Activated T-helper 2 cell treated with anti-CD3 and anti-CD28 coated beads, Interferon-gamma antibody, Interleukin-2, Interleukin-4, amounts not matched to agents 10 μg/mL and 5 μg/mL and 100 μg/mL, durations not matched to agents 14 hours and 24 hours and 36 hours (primary cell): ENCODE measurements at places on chromosomes 11 and 22. TPM values are rescaled to one million over a fixed set of nuclear protein-coding genes. Genes with fewer than 3 reads are reported as not detected.
A peak's percentile ranks its signal among the peaks of the same experiment; 100 is the strongest.

GRCh38 chr11:30710221-30710620 is 124.1 kb upstream of the MPPED2 start:
- DNase-seq = no peak

- no peak for DNase-seq
Measured at GRCh38 chr22:41831383-41831782, 1.5 kb upstream of the SREBF2 start.

GRCh38 chr22:33083212-33083611 is 25.0 kb upstream of the SYN3 start:
- no peak for DNase-seq

- no peak for DNase-seq
Measured at GRCh38 chr11:121206810-121207209, 85.8 kb upstream of the SC5D start.

DNA sequence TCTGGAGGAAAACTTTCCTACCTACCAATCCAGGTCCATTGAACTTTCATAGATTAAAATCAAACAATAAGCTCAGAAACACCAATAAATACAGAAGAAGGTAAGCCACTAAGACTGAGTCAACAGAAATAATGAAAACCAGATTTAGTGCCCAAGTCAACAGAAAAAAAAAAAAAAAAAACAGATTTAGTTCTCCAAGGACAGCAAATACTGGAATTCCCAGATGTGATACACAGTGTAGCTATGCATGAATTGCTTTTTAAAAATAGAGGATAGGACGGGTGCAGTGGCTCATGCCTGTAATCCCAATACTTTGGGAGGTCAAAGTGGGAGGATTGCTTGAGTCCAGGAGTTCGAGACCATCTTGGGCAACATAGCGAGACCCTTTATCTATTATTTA is 15.7 kb downstream of the DMC1 start:
- no peak for DNase-seq

GRCh38 chr22:37559901-37560607 is at the start of gene CDC42EP1:
Gene CDC42EP1 (plus strand): TSS chr22:37560480. CDS start chr22:37566350, 5,870 bp downstream.
- no peak for DNase-seq

DNA sequence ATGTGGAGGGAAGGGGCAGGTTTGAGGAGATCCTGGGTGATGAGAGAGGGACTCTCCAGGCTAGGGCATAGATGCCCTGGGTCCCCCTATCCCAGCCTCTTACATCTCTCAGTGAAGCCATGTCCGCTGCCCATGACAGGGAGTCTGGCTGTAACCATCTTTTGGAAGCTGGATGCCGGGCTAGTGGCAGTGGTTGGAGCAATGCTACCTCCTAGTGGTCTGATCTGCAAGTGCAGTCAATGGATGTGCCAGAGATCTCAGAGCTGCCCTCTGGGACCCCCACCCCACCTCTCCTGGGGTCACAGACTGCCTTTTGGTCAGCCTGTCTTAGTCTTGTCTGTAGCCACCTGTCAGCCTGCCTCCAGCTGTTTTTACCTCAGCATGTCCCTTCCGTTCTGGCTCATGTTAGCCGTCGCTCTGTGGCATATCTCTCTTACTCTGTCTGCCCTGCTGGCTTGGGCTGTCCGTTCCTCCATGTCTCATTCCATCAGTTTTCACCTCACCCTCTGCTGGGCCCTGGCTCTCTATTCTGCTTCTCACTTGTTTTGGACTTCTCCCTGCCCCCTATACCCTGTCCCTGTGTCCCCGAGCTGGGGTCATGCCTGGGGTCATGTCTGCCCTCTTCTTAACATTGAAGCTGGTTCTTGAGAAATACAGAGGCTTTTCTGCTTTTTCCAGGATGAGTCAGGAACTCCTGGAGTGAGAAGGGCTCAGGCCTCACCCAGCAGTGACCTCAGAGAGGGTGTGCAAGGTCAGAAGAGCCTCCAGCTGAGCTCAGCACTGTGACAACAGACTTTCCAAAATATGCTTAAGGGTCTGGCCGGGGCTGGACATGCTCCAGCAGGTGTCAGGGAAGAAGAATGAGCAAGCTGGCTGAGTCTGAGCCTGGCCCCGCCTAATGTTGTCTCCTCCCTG is 52.0 kb upstream of the THY1 start:
- DNase-seq = peak; percentile 27

DNA sequence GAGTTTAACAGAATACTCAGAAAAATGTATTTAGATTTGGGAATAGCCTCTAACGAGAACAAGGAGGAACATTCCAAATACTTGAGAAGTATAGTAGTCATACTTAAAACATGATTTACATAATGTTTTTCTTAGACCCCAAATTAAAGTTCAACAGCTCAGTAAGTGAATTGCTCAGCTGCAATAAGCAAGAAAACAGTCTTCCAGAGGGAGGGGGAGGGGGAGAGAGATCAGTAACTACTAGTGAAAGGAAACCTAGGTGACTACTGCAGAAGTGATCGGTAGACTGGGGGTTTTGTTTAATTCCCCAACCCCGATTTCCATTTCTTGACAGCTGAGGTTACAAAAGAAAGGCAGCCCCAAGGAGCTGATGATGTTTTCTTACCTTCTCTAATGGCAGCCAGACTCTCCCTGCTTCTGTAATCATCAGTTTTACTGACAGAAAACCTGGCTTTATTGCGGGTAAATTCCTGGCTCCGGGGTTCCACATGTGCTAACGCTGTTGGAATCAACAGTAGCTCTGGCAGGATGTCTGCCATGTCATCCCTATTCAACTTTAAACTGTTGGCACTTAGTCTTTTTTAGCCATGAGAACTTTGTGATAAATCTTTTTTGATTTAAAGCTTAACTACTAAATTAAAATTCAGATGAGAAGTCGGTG is 82.4 kb upstream of the BIRC3 start:
- DNase-seq = no peak

- DNase-seq = no peak
Measured at GRCh38 chr11:13364388-13364787, 86.8 kb downstream of the BMAL1 start.

DNA sequence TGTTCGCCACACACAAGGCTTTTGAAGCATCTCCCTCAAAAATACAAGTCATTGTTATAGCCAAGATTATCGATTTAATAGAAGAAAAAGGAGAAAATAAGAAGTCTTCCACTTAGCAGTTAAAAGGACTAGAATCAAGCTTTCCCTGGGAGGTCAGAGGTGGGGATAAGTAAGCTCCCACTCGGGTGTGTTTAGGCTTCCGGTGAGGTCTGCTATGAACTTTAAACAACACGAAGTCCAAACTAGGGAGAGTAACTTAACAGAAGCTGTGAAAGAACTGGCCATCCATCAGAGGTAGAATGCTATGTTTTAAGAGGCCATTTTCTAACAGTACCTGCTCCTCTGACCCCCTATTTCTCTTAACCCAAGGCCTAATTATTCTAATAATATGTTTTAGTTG is 91.4 kb upstream of the APOA1 start:
- DNase-seq = no peak

DNA sequence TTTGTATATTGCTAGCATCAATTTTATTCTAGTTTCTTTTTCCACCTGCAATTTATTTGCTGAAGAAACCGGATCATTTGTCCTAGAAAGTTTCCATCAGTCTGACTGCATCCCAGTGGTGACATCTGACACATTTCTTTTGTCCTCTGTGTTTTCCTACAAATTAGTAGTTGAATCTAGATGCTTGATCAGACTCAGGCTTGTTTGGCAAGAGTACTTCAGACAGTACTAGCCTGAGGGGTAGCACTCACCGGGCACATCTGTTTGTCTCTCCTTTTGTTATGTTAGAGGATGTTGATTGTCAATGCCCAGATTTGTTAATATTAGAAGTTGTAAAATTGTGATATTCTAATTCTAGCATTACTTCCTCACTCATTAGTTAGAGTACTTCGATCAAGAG is 204.8 kb downstream of the SWAP70 start:
- no peak for DNase-seq

GRCh38 chr22:43345761-43346301 is 2.7 kb upstream of the SCUBE1 start:
- no peak for DNase-seq

GRCh38 chr11:57815476-57815875 is 53.9 kb downstream of the CTNND1 start:
- DNase-seq = no peak

DNA sequence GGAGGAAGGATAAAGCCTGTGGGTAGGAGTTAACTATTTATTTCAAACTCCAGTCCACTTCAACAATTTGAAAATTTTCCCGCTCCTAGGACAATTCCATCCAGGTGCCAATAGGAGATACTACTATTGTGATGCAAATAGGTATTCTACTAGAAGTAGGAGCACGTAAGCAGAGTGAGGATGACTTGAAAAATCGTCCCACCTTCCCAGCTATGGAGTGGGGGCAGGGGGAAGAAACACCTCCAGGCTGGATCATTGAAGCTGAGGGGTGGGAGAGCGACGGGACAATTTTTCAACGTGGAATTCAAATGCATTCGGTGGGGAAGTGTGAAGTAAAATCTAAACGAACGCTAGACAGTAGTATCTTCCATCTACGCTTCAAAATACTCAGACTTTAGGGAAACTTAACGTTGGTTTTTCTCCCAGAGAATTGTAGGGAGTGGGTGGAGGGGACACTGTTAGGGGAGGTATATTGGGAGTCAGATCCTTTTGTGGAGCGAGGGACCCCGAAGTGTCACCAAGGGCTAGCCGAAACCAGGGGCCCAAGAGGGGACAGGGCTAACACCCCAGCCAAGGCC is 523 bp upstream of the ARHGAP42 start:
- DNase-seq = no peak

Gene ZC3H12C
- total RNA-seq = 16.7 and 17.5 TPM in 2 replicates

Gene KRTAP5-9
- total RNA-seq = not detected in 2 replicates

Gene ZPR1
- total RNA-seq = 84.1 and 84.7 TPM in 2 replicates

Gene PLEKHA7
- 50.2 and 51.3 TPM in 2 replicates for total RNA-seq

Gene SCN3B
- not detected in 2 replicates for total RNA-seq

Gene ARAP1
- 95.2 and 96.2 TPM in 2 replicates for total RNA-seq

Gene POU2AF2
- not detected in 2 replicates for total RNA-seq

Gene CD6
- 308 and 327 TPM in 2 replicates for total RNA-seq

Gene TBX1
- 0.09 and 0.32 TPM in 2 replicates for total RNA-seq

Gene SAA4
- not detected in 2 replicates for total RNA-seq

Gene IGLL1
- total RNA-seq = 0.21 TPM in 1 of 2 replicates, not detected in the other

Gene TRPM5
- total RNA-seq = not detected in 2 replicates
